ENCODE measurements at places on chromosomes 7 and 10. TPM values are rescaled to one million over a fixed set of nuclear protein-coding genes. Genes with fewer than 3 reads are reported as not detected.

Gene UCN3
- not detected for total RNA-seq

GRCh38 chr7:111098926-111099250 lies 8.0 kb downstream of the LRRN3 start:
- no peak overlapping the region for H3K4me3 ChIP-seq
- H3K36me3 ChIP-seq: no peaks in the 10 kb centered on the region
- no peaks in the 10 kb centered on the region for H3K27me3 ChIP-seq
- H3K27ac ChIP-seq: no peak overlapping the region
- H3K4me1 ChIP-seq: peaks cover 24% of the 10 kb centered on the region

DNA sequence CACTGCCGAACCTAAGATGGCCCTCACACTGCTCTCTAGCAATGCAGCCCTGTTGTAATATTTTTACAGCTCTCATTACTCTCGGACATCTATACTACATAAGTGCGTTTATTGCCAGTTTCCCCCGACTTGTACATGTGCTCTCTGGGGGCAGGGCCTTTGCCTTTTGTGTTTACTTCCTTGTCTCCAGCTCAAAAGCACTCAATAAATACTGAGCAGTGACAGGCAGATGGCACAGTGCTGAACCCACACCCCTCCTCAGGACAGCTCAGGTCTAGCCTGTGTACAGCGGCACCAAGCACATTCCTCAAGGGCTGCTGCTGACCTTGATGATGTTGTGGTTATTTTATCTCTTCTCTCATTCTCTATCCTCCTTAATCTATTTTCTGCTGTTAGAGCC lies 68.0 kb upstream of the ELMO1 start:
- H3K36me3 ChIP-seq: no peaks in the 10 kb centered on the region
- peaks cover 11% of the 10 kb centered on the region for H3K27me3 ChIP-seq
- no peak for DNase-seq
- no peak overlapping the region for H3K27ac ChIP-seq
- no peaks in the 10 kb centered on the region for H3K4me1 ChIP-seq

DNA sequence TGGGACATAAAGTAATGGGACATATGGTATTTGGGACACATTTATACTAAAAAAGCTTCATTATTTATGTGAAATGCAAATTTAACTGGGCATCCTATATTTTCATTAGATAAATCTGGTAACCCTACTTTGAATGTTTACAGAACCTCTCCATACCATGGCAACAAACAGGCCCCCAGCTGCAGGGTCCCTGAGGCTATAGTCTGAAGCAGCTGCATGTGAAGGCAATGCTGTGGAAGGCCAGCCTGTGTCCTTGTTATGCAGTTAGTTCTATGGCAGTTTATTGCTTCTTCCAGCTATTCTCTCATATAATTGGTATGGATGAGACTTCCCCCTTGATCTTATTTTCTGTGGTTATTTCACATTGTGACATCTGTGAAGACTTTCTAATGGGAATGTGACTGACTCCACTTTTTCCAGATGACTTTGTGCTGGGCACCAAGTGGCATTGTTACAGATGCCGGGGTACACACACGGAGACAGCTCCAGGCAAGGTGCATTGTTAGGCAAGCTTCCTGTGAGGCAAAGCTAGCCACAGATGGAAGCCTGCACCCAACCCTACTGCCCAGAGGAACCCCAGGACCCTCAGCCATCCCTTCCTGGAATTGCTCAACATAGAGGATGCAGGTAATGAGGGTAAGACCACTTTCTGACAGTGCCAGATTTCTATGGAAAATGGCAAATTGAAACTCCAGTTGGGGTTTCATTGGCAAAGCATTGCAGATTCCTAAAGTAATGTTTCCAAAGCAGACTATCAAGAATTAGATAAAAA lies 49.5 kb upstream of the ADAM12 start:
- H3K4me1 ChIP-seq: no peaks in the 10 kb centered on the region
- H3K36me3 ChIP-seq: no peaks in the 10 kb centered on the region
- peaks cover 29% of the 10 kb centered on the region for H3K27me3 ChIP-seq

Gene CLRN3
- not detected for total RNA-seq
